Hindlimb muscle (tissue), 1 donor: ENCODE measurements at places on chromosomes 5 and 9. TPM values are rescaled to one million over a fixed set of nuclear protein-coding genes. Genes with fewer than 3 reads are reported as not detected.

DNA sequence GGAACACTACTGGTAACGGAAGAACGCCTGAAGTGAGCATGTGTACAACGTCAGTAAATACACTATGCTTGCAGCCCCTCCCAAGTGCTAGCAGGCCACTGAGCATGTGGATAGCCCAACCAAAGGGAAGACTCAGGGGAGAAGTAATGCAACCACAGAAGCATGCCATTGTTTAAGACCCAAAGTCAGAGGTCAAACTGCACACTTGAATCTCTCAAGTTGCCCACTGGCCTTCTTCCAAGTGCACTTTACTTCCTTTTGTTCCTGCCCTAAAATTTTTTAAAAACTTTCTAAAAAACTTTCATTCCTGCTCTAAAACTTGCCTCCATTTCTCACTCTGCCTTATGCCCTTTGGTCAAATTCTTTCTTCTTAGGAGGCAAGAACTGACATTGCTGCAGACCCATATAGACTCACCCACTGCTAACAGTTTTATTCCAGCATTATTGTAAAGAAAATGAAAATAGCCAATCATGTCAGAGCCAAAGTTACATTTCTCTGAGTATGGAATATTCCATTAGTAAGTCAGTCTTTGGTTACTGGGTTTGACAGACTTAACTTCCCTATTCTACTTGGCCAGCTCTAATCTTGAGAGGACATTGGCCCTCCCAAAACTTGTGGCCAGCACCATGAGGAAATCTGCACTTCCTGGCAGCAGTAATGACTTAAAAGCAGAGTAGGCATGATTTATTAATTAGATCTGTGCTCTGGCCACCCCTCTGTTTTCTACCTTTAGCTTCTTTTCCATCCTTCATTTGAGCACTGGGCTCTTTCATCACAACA lies 76.9 kb downstream of the TSSK1B start:
- no peak for DNase-seq

NUTM2G gene
- 1.6 TPM for polyA plus RNA-seq

- no peak for DNase-seq
Measured at GRCh38 chr5:170288151-170288550, 9.4 kb downstream of the LCP2 start.

OLFML2A gene
- polyA plus RNA-seq, result 175 TPM

GRCh38 chr5:145198525-145199260 lies 636.4 kb downstream of the PRELID2 start:
- no peak for DNase-seq
